ENCODE measurements at places on chromosomes 5 and 9. TPM values are rescaled to one million over a fixed set of nuclear protein-coding genes. Genes with fewer than 3 reads are reported as not detected.

DNA sequence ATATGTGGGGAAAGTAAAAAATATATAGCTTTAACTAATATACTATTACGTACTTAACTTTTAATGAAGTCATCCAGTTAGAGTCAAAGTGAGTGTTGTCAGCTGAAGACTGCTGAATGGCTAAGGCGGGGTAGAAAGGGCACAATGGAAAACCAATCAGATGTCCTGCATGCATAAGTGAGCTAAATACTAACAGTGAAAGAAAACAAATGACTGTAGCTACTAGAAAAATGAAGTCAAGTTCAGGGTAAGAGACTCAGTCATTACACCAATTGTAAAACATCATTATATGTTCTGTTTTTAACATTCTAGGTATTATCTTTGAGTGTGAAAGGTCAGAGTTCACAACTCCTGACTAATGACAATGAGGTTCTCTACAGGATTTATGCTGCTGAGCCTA, 295.2 kb downstream of the ADGRV1 start:
- no peak for DNase-seq
- H3K27ac ChIP-seq: no peak overlapping the region
- H3K4me1 ChIP-seq: no peaks in the 10 kb centered on the region
- no peak overlapping the region for H3K4me3 ChIP-seq

DNA sequence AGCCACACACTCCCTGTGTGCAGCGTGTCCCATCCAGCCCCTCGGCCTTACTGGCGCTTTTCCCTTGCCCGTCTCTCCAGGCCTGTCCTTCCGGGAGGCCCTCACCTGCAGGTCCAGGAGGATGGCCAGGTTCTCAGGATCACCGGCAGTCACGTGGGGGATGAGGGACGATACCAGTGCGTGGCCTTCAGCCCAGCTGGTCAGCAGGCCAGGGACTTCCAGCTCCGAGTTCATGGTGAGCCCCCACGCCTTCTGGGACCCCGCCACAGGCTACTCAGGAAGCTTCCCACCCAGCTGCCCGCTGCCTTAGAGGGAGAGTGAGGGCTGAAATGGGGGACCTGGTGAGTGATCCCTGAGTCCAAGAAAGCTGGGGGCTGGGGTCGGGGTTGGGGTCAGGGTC, 85.8 kb downstream of the HMCN2 start:
- no peak overlapping the region for H3K27ac ChIP-seq
- no peak overlapping the region for H3K4me3 ChIP-seq
- no peaks in the 10 kb centered on the region for H3K4me1 ChIP-seq
- no peak for DNase-seq

DNA sequence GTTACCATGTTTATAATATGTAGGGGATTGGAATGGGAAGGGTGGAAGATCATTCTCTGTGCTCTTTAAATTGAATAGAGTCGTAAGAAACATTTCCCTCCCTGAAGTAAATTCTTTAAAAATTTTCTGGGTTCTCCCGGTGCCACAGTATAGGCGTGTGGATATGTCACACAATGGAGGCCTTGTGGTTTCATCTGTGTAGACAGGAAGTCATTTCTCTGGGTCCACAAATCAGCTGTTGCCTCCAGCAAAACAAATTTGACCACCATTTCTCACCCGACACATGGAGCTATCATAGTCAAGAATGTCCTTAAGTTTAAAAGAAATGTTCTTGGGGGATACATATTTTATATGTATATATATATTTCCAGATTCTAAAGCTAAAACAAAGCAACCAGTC, 17.4 kb downstream of the CEP78 start:
- H3K4me1 ChIP-seq: peaks cover 7% of the 10 kb centered on the region
- no peak for DNase-seq
- no peak overlapping the region for H3K4me3 ChIP-seq
- H3K36me3 ChIP-seq: peaks cover 37% of the 10 kb centered on the region
- H3K27me3 ChIP-seq: no peaks in the 10 kb centered on the region

GRCh38 chr5:77029376-77029885, 773 bp upstream of the AGGF1 start:
- peaks cover 7% of the 10 kb centered on the region for H3K27me3 ChIP-seq
- H3K27ac ChIP-seq: peak overlapping the region; percentile 92
- DNase-seq: no peak
- H3K4me3 ChIP-seq: peak overlapping the region; percentile 98
- peaks cover 21% of the 10 kb centered on the region for H3K4me1 ChIP-seq

DNA sequence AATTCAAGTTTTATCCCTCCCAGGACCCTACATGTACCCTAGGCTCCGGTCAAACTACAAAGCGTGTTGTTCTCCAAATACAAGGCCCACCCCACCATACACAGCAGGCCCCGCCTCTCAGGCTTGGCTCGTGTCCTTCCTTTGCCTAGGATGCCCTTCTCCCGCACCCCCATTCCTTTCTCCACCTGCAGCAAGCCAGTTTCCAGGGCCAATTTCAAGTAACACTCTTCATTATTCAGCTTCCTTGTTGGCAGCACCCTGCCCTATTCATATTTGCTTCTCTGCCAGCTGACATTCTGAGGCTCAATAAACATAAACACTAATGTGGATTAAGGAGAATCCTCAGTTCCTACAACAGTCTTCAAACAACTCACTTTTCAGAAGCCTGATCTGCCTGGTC, 31.7 kb downstream of the EPB41L4B start:
- H3K4me1 ChIP-seq: no peaks in the 10 kb centered on the region
- DNase-seq: no peak
- peaks cover 4% of the 10 kb centered on the region for H3K27me3 ChIP-seq

DNA sequence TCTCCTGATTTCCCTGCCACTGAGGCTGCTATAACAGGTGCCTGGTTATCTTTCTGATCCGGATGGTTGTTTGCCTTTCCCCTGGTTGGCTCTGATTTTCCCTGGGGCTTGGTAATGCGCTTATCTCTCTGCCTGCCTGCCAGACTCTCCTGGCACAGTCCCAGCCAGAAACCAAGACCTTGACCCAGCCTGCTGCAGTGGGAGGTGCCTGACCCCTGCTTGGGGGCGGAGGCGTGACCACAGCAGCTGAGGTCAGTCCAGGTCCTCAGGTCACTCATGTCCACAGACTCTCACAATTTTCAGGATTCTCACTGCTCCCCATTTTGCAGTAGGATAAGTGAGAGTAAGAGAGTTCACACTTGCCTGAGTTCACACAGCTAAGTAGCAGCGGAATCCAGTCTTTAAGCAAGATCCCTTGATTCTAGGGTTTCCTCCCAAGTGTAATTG, 24.4 kb upstream of the SYNPO start:
- no peak overlapping the region for H3K4me3 ChIP-seq
- no peaks in the 10 kb centered on the region for H3K4me1 ChIP-seq
- H3K36me3 ChIP-seq: no peaks in the 10 kb centered on the region
- peaks cover 6% of the 10 kb centered on the region for H3K27me3 ChIP-seq
- no peak overlapping the region for H3K27ac ChIP-seq

- peaks cover 68% of the 10 kb centered on the region for H3K4me1 ChIP-seq
- H3K27me3 ChIP-seq: no peaks in the 10 kb centered on the region
- peaks cover 66% of the 10 kb centered on the region for H3K36me3 ChIP-seq
- H3K4me3 ChIP-seq: peak overlapping the region; percentile 92
- peak overlapping the region; percentile 67 for H3K27ac ChIP-seq
Observed at GRCh38 chr5:180801596-180802324, 846 bp downstream of the MGAT1 start.

DNA sequence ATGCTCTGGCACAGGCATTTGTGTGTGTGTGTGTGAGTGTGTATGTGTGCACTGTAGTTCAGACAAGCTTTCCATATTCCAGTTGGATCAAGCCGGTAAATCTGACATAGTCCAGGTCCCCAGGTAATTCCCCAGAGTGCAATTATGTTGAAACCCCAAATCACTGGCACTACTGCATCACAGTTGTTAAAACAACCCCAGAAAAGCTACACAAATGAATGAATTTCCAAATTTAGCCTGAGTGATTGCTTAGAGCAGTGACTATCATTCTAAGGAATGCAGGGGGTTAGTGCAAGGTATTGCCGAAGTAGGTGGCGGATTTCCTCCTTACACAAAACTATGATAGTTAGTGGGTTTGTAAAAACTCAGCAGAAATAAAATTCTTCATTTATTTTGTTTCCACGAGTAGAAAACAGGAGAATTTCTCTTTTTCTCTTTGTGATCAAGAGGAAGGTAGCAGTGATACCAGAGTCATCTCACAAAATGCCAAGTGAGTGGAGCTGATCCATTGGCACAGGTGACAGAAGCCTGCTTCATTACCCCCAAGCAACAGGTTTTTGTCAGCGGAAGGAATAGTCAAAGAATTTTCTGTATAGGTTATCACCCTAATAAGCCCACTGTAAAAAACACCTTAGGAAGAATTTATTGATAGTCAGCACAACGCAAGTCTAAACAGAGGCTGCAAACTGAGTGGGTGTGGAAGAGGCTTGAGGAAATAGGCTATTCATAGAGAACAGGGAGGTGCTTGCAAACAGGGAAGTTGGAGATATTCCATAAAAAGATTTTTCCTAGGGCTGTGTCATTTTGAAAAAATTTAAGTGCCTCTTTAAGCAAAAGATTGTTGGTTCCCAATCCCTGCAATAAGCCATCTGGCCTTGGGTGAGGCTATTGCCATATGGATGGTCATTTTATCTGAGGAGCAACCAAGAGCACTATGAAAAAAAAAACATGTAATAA, 385.1 kb downstream of the CHSY3 start:
- no peak for DNase-seq
- no peaks in the 10 kb centered on the region for H3K4me1 ChIP-seq
- H3K27ac ChIP-seq: no peak overlapping the region
- H3K4me3 ChIP-seq: no peak overlapping the region

DNA sequence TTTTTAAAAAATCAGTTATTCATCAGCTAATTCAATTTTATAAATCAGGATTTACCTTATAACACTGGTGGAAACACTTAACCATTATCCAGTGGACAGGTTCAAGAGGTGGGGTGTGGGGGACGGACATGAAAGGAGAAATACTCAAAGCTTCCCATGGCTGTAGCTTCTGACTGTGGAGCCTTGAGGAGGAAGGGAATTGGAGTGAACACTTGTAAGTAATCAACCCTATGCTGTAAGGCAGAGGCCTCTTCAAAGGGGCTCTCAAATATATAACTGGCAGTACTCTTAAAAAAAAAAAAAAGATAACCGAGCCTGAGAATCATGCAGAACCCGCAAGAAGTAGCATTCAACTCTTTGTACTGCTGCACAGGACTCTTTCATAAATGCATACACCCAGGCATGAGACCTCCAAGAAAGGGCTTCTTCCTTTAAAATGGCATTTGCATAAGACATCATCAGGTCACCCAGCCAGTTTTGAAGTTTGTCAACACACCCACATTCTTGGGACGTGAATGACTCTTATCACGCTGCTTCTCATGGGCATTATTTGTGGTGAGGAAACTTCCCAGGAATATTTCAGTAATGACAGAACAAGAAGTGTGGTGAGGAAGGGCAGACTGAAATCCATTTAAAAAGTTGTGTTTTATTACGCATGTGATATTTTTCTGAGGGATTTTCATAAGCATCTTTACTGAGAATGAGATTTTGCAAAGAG, 8.1 kb downstream of the OSMR start:
- no peaks in the 10 kb centered on the region for H3K36me3 ChIP-seq
- no peak overlapping the region for H3K27ac ChIP-seq
- H3K4me3 ChIP-seq: no peak overlapping the region
- peaks cover 6% of the 10 kb centered on the region for H3K27me3 ChIP-seq
- no peak for DNase-seq
- no peaks in the 10 kb centered on the region for H3K4me1 ChIP-seq

DNA sequence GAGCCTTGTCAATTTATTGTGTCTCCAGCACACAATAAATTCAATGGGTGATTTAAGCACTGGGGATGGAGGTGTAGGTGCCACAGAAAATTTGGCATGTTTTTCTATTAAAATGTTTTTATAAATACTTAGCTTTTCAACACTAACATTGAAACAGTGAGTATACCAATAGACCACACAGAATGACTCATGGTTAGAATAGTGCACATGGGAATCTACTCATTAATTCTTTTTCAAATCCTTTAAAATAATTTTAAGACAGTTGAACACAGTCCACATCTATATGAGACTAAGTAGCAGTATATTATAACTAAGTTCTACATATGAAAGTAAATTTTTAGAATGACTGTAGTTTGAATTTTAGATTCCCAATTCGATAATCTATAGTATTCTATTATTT, 67.1 kb downstream of the LNPEP start:
- no peaks in the 10 kb centered on the region for H3K27me3 ChIP-seq
- peaks cover 32% of the 10 kb centered on the region for H3K4me1 ChIP-seq
- DNase-seq: no peak
- H3K27ac ChIP-seq: no peak overlapping the region

TAF11L5 gene
- not detected for total RNA-seq

GRCh38 chr9:106707291-106707690, 155.7 kb upstream of the ZNF462 start:
- no peak overlapping the region for H3K4me3 ChIP-seq
- no peaks in the 10 kb centered on the region for H3K27me3 ChIP-seq
- H3K4me1 ChIP-seq: no peaks in the 10 kb centered on the region
- DNase-seq: no peak
- H3K36me3 ChIP-seq: no peaks in the 10 kb centered on the region

TMEM215 gene
- not detected for total RNA-seq

DNA sequence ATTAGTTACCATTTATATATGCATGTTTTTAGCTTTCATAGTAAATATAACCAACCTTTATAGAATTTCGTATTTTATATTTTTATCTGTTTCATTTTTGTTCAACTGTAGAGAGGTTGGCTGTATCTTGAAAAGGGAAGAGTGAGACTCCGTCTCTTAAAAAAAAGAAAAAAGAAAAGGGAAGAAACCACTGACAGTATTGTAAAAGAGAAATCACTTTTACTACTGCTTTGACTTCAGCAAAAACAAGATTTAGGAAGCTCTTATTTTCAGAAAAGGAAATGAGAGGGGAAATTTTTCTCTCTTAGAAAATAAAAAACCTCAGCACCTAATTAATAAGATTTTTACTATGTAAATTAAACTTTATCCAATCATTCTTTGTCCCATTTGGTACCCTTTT, 14.4 kb downstream of the POLK start:
- H3K4me1 ChIP-seq: peaks cover 37% of the 10 kb centered on the region
- DNase-seq: no peak
- H3K27me3 ChIP-seq: no peaks in the 10 kb centered on the region
- H3K27ac ChIP-seq: no peak overlapping the region

PRUNE2 gene
- total RNA-seq: 0.27 TPM

STKLD1 gene
- total RNA-seq: 0.87 TPM

- no peaks in the 10 kb centered on the region for H3K4me1 ChIP-seq
- no peaks in the 10 kb centered on the region for H3K36me3 ChIP-seq
- H3K4me3 ChIP-seq: no peak overlapping the region
Observed at GRCh38 chr5:180611140-180611850, 20.0 kb upstream of the SCGB3A1 start.
